ENCODE measurements at places on chromosomes 5 and 9.

- DNase-seq = no peak
Observed at GRCh38 chr5:175551266-175551665, 72.9 kb downstream of the SFXN1 start.

GRCh38 chr9:15889555-15889954, 336.7 kb downstream of the CCDC171 start:
- DNase-seq = no peak

GRCh38 chr5:144195448-144195847, 24.8 kb downstream of the KCTD16 start:
- DNase-seq = no peak

DNA sequence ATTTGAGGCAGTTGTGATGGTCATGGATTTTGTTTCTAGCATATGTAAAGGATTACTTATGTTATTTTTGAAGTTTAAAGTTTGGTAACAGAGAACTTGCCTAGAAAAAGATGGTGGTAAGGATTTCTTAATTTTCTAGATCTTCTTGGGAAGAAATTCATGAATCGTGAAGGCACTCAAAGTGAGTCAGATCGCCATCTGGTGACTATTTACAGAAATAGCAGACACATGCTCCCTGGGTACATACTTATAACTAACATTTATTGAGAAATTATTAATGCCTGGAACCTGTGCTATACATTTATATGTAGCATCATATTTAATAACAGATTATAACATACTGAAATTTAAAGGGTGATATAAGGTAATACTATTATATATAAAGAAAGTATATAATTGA, 299.7 kb downstream of the IZUMO3 start:
- DNase-seq = no peak

- DNase-seq = no peak
Observed at GRCh38 chr5:150070821-150071220, 15.5 kb downstream of the CSF1R start.

DNA sequence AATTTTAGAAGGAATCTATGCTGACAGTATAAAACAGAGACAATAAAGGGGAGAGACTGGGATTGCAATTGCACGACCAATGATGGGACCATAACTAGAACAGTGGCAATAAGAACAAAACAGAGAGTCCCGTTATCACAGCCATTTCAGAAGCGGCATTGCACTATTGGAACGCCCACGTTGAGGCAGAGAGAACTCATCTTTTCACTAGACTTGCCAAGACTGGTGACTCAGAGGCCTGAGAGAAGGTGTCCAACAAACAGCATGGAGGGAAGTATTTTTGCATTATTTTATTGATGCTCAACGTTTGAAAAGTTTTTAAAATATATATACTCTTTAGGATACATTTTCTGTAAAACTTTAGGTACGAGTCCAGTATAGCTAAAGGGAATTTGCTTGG, 737.7 kb downstream of the TLE1 start:
- DNase-seq = no peak

DNA sequence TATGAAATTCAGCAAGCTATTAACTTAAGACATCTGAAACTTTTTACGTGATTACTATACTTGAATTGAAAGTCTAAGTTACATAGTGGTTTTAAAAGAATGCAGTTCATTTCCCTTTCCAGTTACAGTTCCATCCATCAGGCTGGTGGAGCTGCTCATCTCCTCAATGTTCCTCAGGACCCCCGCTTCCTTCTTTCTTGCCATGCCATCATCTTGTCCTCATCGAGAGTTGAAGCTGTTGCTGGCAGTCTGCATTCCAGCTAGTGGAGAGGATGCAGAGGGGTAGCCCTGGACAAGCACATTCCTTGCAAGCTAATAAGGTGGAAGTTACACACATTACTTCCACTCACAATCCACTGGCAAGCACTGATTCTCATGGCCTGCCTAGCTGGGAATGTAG, 8.8 kb upstream of the RNF183 start:
- no peak for DNase-seq
